Foreskin keratinocyte (primary cell): ENCODE measurements at places on chromosomes 4 and X. TPM values are rescaled to one million over a fixed set of nuclear protein-coding genes. Genes with fewer than 3 reads are reported as not detected.

DSPP gene
- polyA plus RNA-seq: not detected in 2 replicates

IL21 gene
- not detected in 2 replicates for polyA plus RNA-seq

F9 gene
- polyA plus RNA-seq: not detected in 2 replicates

DUSP9 gene
- polyA plus RNA-seq: 1.2 and 1.4 TPM in 2 replicates

CCDC160 gene
- polyA plus RNA-seq: not detected in 2 replicates

PF4V1 gene
- not detected in 2 replicates for polyA plus RNA-seq

TRMT10A gene
- polyA plus RNA-seq: 2.1 and 2.6 TPM in 2 replicates

ARR3 gene
- polyA plus RNA-seq: not detected in 2 replicates

RAB9A gene
- 19.6 and 22.0 TPM in 2 replicates for polyA plus RNA-seq

MAGIX gene
- polyA plus RNA-seq: 2.0 and 2.6 TPM in 2 replicates

IL2 gene
- polyA plus RNA-seq: not detected in 2 replicates

GNRHR gene
- polyA plus RNA-seq: not detected in 2 replicates

ATOH1 gene
- not detected in 2 replicates for polyA plus RNA-seq

ATP10D gene
- 8.4 and 10.2 TPM in 2 replicates for polyA plus RNA-seq

CCKAR gene
- not detected in 2 replicates for polyA plus RNA-seq

KLHL4 gene
- polyA plus RNA-seq: not detected in 2 replicates

PPEF2 gene
- polyA plus RNA-seq: not detected in 2 replicates

ZNF157 gene
- 0.07 TPM in 1 of 2 replicates, not detected in the other for polyA plus RNA-seq

SPP1 gene
- 0.21 and 0.24 TPM in 2 replicates for polyA plus RNA-seq

PLP2 gene
- polyA plus RNA-seq: 462 and 529 TPM in 2 replicates

LRIT3 gene
- polyA plus RNA-seq: 0.02 and 0.03 TPM in 2 replicates

BEND4 gene
- polyA plus RNA-seq: not detected in 2 replicates

GUCY1A1 gene
- 0.08 TPM in 1 of 2 replicates, not detected in the other for polyA plus RNA-seq

CACNA1F gene
- 0.01 TPM in 1 of 2 replicates, not detected in the other for polyA plus RNA-seq

CXCL3 gene
- 2.7 and 6.2 TPM in 2 replicates for polyA plus RNA-seq

METAP1 gene
- polyA plus RNA-seq: 39.5 and 49.5 TPM in 2 replicates

AFP gene
- 0.37 and 0.57 TPM in 2 replicates for polyA plus RNA-seq

APLN gene
- polyA plus RNA-seq: 1.2 and 8.0 TPM in 2 replicates

TRPC3 gene
- polyA plus RNA-seq: not detected in 2 replicates

SRPX2 gene
- 0.36 and 0.76 TPM in 2 replicates for polyA plus RNA-seq

RAB28 gene
- polyA plus RNA-seq: 12.0 and 13.8 TPM in 2 replicates

TLR6 gene
- polyA plus RNA-seq: 0.09 and 0.17 TPM in 2 replicates

MAML3 gene
- polyA plus RNA-seq: 0.09 and 0.19 TPM in 2 replicates

HHIP gene
- 0.52 and 1.6 TPM in 2 replicates for polyA plus RNA-seq

LINC00632 gene
- not detected in 2 replicates for polyA plus RNA-seq

MSX1 gene
- polyA plus RNA-seq: 0.07 and 0.31 TPM in 2 replicates
